Stimulated activated naive CD8-positive, alpha-beta T cell treated with anti-CD3 and anti-CD28 coated beads, Interleukin-15, Interleukin-2, amounts not matched to agents 100 U/mL and 50 U/mL, for 24 hours (primary cell): ENCODE measurements at places on chromosomes 2 and 18.

DNA sequence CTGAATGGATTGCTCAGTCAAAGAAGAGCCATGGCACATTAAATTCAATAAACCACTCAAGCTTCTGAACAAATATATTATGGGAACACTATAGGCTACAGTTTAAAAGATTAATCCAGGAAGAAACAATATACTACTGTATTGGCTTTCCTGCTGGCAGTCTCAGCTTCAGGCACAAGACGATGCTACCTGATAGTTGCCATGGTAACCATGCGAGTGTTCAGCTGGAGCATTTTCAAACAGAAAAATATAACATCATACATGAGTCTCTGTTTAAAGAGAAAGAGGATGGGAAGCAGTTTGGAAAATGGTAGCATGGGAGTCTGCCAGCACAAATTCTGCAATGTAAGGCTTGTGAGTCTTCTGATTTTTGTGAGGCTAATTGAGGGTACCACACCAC is 65.9 kb upstream of the CPO start:
- no peak for DNase-seq

GRCh38 chr2:241935774-241936173 is 66.2 kb downstream of the RTP5 start:
- DNase-seq: no peak

- no peak for DNase-seq
Observed at GRCh38 chr2:224893848-224894247, 148.4 kb downstream of the DOCK10 start.

DNA sequence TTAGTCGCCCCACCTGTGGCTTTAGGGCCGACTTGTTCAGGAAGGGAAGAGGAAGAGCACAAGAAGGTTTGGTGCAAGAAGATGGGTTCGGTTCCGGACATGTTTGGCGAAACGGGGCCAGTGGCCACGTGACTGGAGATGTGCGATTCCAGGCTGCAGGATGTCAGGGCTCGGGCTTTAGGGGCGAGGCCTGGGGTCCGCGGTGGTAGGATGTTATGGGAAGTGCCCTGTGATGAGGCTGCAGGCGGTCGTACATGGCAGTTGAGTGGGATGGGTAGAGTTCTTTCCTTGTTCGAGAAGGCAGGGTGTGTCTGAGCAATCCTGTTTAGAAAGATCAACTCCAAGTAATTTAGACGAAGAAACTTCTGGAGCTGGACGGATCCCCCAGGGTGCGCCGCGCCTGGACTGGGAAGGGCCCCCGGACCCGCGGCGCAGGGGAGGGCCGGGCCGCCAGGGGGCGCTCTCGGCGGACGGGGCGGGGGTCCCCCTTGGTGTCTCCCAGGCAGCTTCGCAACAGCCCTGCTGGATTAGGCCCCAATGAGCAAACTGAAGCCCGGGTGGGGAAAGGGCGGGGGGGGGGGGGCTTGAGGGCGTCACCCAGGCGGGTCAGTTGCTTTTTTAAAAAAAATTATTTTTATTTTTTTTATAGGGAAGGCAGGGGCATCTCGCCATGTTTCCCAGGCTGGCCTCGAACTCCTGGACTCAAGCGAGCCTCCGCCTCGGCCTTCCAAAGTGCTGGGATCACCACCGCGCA is 17.2 kb upstream of the SDC1 start:
- peak; percentile 73 for DNase-seq

GRCh38 chr2:197576631-197577030 is 60.8 kb downstream of the MOB4 start:
- no peak for DNase-seq

GRCh38 chr2:113149553-113150257 is 22.3 kb downstream of the IL1RN start:
- DNase-seq: no peak

- no peak for DNase-seq
Observed at GRCh38 chr2:66233981-66234380, 200.9 kb upstream of the MEIS1 start.

DNA sequence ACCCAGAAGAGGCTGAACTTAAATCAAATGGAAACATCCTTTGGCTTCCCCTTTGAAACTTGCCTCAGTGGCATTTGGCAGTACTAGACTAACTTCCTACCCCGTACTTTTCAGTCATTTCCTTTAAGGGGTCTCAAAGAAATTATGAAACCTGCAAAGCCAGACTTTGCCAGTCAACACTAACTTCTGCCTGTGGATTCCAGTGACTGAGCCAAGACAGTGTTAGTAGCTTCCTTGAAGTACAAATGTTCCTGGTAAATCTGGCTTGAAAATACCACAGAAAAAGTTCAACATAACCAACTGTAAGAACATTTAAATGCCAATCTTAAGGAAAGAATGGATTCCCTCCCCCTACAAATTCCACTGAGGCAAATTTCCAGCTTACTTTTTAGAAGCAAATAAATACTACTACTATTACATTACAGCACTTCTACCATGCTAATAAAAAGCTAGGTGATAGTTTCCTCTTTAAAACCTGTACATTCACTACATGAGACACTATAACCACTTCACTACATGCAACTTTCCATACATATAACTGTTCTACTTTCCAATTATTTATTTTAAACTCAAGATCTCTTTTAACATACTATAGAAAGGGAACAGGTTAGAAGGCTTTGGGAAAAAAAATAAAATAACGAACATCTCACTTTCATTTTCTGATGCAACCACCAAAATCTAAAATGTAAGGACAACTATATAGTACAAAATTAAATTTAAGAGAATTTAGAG is 2.4 kb downstream of the PELI1 start:
- no peak for DNase-seq

GRCh38 chr2:241150660-241151530 is 628 bp downstream of the PPP1R7 start:
- no peak for DNase-seq

DNA sequence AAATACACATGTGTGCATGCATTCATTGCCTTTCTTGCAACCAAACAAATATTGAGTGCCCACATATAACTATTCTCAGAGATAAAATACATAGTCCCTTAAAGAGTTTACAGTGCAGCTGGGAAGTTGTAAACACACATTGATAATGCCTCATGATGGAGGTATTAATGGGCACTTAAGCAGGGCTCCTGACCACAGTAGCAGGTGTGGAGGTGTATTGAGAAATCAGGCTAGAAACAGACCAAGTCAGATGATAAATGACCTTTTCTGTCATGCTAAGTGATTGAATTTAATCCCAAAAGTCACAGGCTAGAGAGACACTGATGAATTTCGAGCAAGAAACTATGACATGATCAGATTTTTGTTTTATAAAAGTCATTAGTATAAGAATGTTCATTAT is 157.7 kb downstream of the ZNF385B start:
- no peak for DNase-seq

DNA sequence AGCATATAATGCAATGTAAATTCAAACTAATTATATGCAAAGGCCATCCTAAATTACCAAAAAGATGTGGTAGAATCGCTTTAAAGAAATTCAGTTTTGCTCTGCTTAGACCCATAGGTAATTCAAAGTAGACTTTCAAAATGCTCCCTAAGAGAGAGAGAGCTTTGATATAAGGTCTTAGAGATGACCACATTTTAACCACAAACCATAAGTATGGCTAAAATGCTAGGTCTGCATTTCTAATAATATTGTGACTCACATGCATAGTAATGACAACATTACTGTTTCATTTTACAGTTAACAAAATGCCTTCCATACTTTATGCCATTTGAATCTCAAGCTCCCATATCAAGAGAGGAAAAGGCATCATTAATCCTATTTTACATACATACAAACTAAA is 144.5 kb downstream of the RAD51AP2 start:
- DNase-seq: no peak

DNA sequence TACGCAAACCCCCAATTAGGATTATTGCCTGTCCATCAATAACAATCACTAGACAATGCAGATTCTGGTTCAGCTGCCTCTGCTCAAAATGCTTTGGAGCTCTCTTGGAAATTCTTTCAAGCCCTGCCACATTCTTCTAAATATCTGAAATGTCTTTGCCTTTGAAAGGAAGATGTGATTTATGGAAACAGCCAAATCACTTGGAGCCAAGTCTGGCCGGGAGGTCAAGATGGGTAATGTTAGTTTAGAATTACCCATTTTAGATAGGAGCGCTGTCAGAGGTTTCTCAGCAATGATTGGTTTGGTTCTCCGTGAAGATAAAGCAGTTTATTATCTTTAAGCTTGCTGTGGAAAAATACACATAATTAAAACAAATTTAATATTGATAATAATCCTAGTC is 306.7 kb downstream of the SETBP1 start:
- no peak for DNase-seq

DNA sequence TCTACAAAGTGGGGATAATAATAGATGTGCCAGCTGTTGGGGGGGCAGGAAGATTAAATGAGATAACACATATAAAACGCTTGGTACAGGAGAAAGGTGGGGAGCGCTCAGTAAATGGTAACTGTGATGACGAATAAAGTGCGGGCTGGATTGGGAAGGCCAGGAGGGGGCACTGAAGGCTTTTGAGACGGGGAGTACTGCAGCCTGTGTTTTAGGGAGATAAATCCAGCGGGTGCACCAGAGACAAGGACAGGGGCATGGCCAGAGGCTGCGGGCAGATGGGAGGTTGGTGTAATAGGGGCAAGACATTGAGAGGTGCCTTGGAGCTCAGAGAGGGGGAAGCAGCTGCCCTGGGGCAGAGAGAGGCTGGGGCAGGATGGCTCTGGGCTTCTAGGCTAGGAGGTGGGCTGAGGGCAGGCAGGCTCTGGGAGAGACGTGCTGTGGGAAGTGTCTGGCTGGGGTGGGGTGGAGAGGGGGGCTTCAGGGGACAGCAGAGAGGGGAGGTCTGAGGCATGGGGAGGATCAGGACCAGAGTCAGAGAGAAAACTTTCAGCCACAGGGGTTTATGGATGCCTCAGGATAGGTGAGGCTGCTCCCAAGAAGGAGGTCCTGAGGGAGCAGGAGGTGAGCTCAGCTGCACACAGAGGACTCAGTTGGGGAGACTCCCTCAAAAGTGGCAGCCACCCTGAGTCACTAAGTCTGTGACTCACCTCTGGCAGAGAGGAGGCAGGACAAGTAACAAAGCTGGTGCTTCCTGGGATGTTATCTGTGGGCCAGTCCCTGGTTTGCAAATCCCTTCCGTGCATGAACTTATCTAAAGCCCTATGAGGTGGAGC is 18.8 kb downstream of the TEX44 start:
- peak; percentile 74 for DNase-seq

DNA sequence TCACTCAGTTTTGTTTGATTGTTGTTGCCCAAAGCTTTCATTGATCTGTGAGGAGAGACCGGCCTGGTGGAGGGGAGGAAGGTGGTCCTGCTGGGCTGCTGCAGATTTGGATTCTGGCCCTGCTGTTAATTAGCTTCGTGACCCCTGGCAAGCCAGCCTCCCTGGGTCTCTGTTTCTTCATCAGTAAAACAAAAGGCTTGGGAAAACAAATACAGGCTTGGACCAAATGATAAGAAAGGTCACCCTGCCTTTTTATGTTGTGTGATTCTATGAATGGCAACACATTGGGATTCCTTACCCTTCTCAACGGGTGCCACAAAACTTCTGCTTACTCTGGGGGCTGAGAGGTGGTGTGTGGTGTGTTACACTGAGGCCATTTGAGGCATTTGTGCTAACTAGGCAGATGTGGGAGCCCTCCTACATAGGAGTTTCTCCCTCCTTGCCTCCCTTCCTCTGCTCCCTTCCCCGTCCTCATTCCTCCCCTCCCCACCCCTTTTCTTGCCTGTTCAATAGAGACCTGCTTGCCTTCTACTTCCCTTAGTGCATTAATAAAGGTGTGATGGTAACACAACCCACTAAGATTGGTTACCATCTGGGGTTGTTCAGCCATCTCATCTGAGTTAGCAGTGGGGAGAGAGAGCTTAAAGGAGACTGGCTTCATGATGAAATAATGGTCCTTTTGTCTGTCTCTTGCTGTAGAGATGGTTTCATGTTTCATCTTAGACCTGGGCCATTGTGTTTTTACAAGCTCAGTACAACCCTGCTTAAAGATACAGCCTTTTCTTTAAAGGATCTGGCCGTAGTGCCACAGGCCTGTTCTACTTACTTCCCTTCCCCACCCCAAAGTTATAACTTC is 96.2 kb downstream of the TANC1 start:
- DNase-seq: no peak

- DNase-seq: no peak
Observed at GRCh38 chr2:55604027-55604565, 13.3 kb downstream of the PPP4R3B start.

DNA sequence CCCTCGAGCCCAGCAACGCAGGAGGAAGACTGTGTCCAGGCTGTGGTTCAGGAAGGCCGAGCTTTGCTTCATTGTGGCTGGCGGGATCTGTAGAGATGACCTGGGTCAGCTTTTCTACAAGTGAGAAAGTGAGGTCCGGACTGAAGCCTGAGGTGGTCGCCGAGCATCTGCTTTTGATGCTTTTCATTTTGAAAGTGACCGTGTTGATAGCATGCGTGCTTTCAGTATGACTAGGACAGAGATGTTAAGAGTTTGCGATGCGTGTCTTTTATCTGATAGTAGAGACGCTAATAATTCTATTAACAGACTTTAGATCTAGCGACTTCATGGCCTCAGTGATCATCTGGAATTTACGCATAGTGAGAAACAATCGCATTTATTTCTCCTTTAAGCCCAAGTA is 28.1 kb downstream of the CTDP1 start:
- DNase-seq: no peak

DNA sequence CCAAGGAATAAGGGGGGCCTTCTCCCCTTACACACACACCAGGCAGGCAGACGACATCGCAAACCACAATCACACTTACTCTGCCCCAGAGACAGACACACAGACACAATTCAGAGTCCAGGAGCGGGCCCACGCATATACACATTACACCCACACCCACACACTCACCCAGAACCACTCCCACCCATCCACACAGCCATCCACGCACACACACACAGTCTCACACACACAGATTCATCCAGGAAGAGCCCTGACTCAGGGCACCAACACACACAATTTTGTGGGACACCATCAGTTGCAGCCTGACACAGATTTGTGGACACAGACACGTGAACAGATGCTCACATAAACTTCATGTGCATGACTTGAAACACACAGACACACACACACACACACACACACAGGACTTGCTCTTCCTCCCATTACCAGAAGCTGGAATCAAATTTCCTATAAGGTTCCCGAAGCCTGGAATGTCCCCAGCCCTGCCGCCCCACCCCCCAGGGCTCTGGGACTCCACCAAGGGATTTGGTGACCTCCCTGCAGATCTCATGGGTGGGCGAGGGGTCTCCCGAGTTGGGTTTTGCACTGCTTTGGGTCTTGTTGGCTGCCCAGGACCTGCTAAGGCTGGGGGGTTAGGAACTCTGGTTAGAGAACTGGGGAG is 23.5 kb downstream of the TNS1 start:
- no peak for DNase-seq

DNA sequence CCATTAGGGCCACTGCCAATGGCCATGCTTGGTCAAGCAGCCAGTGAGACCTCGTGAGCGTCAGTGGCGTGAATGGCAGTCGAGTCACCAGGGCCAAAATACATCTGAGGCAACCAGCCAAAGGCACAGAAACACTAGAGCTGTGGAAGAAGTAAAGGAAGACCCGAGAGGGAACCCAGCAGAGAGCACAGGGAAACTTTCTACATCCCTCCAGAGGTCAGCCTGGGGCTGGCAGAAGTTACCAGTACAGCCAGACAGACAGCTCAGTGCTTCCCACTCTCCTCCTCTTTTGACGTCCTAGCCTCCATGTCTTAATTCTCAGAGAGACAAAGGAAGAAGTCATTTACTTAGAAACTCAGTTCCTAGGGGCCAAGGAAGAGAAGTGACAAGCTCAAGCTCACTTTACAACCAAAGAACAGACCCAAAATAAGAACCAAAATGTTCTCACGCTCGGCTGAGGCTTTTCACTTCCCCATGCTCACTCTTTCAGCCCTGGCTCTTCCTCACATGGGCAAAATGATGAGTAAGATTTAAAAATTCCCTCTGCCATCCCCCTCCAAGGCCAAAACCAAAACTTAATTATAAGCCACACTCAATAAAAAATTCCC is 8.7 kb downstream of the CYRIA start:
- DNase-seq: no peak
